Cerebellum (tissue), 4 donors: ENCODE measurements at places on chromosomes 7 and 10. TPM values are rescaled to one million over a fixed set of nuclear protein-coding genes. Genes with fewer than 3 reads are reported as not detected.

The VAX1 gene
- not detected for total RNA-seq

DNA sequence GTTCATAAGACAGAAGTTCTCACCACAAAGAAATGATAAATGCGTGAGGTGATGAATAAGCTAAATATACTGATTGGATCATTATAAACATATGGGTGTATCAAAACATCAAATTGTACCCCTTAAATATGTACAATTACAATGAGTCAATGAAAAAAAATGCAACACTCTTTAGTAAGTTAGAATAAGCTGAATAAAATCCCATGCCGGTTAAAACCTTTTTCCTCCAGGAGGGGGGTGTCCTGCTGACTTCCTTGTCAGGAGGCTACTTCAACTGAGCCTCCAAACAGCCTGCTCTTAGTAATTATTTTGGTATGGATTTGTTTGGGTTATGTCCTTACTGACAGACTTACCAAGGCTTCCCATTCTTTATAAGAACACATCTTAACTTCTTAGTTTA, 649.1 kb downstream of the INHBA start:
- no peak for DNase-seq

DNA sequence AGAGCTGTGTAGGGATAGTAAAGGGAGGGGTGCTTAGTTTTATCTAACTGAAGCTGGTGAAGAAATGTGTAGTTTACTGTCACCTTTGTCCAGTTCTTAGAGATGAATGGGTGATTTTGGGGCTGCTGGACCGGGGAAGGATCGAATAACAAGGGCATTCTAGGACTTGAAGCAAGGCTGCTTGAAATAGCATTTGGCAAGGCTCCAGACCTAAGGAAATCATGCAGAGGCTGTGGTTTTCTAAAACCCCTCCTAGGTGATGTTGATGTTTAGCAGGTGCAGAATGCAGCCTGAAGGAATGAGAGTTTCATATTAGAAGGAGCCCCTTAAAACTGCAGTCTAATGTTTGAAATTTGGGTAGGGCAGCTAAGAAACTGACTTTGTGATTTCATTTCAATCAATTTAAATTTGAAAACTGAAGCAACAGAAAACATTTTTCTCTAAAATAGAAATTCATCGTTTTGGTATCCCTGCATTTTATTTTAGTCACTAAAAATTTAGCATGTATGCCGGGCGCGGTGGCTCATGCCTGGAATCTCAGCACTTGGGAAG, 68.5 kb downstream of the TET1 start:
- DNase-seq = no peak

- DNase-seq = no peak
Measured at GRCh38 chr7:102170393-102170970, 116.2 kb upstream of the SH2B2 start.

The NODAL gene
- 1.00 TPM for total RNA-seq

The PODXL gene
- 17.1 TPM for total RNA-seq

The CUX1 gene
- 59.8 TPM for total RNA-seq

The GDF2 gene
- total RNA-seq = not detected

The HSPA12A gene
- 63.1 TPM for total RNA-seq

DNA sequence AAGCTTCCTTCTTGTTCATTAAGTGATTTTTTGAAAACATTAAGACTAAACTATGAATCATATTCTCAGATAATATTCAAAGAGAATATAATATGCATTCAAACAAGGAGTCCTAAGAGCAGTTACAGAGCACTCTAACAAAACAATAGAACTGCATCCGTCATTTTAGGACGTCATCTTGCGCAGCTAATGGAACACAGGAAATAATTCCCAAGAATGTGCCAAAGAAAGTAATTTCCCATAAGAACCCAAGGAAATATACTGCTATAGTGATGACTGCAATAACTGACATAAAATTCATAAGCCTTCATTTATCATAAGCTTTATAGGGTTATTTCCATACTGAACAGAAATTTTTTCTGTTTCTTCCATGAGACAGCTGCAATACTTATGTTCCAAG, 28.3 kb upstream of the CASD1 start:
- DNase-seq = no peak

The KCNIP2 gene
- total RNA-seq = 8.3 TPM

The AKR1D1 gene
- total RNA-seq = not detected

- DNase-seq = no peak
Measured at GRCh38 chr7:105003275-105003674, 10.7 kb upstream of the KMT2E start.

The PLAU gene
- total RNA-seq = 1.00 TPM

The FAM25A gene
- total RNA-seq = not detected
